Glomerular endothelial cell (primary cell): ENCODE measurements at places on chromosomes 7 and 10. TPM values are rescaled to one million over a fixed set of nuclear protein-coding genes. Genes with fewer than 3 reads are reported as not detected.

The SHOC2 gene
- 28.2 and 38.4 TPM in 2 replicates for total RNA-seq

The CYP2C19 gene
- total RNA-seq = not detected in 2 replicates

The WBP1L gene
- total RNA-seq = 77.8 and 101 TPM in 2 replicates

The OR2A5 gene
- total RNA-seq = not detected in 2 replicates

The FKBP9 gene
- total RNA-seq = 196 and 264 TPM in 2 replicates

The GDI2 gene
- total RNA-seq = 344 and 359 TPM in 2 replicates

The NACAD gene
- 7.3 and 7.9 TPM in 2 replicates for total RNA-seq

The AKR1C2 gene
- total RNA-seq = 0.29 TPM in 1 of 2 replicates, not detected in the other
